ENCODE measurements at places on chromosomes 1 and 21.
A peak's percentile ranks its signal among the peaks of the same experiment; 100 is the strongest.

DNA sequence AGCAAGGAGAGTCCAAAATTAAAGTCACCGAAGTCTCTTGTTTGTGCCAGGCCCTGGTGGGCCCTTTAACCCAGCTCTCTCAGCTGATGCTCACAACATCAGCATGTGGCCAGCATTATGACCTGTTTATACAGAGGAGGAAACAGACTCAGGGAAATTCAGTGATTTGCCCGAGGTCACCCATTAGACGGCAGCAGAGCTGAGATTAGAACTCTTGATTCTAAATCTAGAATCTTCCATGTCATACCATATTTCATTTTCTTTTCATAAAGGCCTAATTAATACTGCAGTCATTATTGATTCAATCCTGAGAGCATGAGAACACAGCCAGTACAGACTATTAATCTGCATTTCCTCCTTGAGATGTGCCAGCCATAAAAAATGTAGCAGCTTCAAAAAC, 63.7 kb downstream of the KCNN3 start:
- DNase-seq = no peak

- no peak for DNase-seq
Observed at GRCh38 chr1:30151119-30151518, 572.3 kb downstream of the MATN1 start.

GRCh38 chr1:85200463-85201339, at the start of gene SYDE2:
SYDE2 (minus strand) TSS chr1:85201016; CDS start chr1:85200996, 20 bp downstream.
- peak; percentile 91 for DNase-seq

DNA sequence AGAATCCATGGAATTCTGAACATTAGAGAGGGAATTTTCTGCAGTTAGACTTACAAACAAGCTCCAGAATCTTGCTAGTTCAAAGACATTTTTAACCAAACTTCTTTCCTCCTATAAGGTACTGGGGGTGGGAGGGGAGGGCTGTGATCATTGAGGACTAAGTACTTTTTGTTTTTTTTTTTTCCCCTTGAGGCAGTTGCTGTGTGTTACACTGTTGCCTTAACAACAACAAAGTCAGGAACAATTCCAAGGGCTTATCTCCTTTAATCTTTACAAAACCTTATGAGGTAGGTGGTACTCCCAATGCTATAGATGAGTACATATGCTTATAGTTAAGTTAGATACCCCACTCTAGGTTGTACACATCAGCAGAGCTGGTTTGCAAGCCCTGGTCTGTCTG, 62.9 kb downstream of the PPP1R12B start:
- DNase-seq = no peak

GRCh38 chr1:217985641-217986040, 299.5 kb upstream of the RRP15 start:
- no peak for DNase-seq

DNA sequence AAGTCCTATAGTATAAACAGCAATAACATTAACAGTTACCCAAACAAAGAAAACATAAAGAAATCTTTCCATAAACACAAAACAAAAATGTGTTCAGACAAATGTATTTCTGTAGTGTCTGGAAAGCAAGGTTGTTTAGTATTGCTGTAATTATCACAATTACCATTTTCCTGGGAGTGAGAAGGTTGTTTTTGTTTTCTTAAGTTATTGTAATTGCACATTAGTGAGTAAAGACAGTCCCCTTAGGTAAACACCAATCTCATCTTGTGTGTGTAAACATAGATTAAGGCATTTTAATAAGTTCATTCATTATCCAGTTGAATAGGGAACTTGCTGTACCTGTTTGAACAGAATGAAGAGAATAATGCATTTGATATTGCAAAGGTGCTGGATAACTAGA, 356.9 kb upstream of the ADGRL4 start:
- no peak for DNase-seq

DNA sequence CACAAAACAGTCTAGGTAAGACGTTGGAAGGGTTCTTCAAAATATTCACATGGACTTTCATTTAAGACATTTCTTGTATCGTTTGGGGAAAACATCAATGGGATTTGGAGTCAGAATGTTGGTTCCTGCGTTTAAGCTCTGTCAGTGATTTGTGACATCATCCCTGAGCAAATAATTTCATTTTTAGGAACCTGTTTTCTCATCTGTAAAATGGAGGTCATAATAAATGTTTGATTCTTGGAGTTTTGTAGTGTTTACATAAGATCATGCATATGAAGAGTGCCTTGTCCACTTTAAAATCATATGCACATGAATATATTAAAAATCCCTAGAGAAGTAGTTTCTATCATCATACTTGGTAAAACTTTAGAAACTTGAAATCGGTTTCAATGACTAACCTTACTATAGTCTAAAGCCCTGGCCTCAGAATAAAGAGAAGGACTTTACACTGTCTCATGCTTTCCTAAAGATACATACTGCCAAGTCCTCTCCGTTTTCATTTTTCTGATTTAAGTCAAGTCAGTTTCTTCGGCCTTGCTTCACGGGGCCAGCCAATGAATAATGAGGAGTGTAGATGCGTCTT, 178.4 kb downstream of the ADSS2 start:
- DNase-seq = no peak

- no peak for DNase-seq
Observed at GRCh38 chr1:62809788-62810187, 25.9 kb downstream of the ATG4C start.

- DNase-seq = no peak
Observed at GRCh38 chr1:206048582-206048981, 4.4 kb upstream of the RHEX start.

GRCh38 chr1:111359376-111359775, 68.2 kb downstream of the OVGP1 start:
- no peak for DNase-seq

GRCh38 chr1:67314696-67315095, 7.0 kb downstream of the IL12RB2 start:
- no peak for DNase-seq

- DNase-seq = no peak
Observed at GRCh38 chr1:29299446-29299845, 63.1 kb downstream of the PTPRU start.

- no peak for DNase-seq
Observed at GRCh38 chr1:221839321-221839720, 97.4 kb upstream of the DUSP10 start.

- DNase-seq = no peak
Observed at GRCh38 chr1:192941722-192942411, 117.3 kb downstream of the UCHL5 start.

DNA sequence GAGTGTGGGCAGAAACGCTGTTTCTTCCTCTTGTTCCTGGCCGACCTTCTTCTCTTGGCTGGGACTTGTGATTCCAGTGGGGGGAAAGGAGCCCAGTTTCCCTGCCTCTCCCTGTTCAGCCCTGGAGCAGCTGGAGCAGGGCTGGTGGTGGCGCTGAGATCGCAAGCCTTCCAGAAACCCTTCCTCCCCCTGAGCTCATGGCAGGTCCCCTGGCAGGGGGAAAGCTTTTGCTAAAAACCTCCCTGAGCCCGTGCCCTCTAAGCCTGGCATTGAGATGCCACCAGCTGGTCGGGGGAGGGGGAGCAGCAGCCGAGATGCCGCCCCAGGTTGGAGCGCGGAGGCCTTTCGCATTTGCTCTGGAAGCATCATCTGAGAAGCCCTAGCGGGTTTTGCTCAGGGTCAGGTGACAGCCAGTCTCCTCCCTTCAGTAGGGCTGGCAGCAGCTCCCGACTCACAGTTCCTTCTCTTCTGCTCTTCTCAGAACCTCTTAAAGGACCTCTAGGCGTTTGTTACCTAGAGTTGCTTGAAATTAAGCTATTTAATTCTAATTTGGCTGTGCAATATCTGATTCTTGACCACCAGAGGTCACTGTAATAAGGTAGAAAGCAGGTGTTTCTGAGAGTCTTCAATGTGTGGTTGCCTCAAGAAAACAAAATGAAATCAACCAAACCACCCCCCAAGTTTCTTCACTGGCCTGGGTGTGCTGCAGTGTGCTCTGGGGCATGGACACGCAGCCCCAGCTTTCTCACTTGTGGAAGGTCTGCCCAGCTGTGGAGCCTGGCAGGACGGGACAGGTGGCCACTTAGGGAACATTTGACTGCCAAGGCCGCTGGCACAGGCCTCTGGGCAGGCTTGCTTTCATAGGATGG, 257.3 kb downstream of the CAMTA1 start:
- no peak for DNase-seq

DNA sequence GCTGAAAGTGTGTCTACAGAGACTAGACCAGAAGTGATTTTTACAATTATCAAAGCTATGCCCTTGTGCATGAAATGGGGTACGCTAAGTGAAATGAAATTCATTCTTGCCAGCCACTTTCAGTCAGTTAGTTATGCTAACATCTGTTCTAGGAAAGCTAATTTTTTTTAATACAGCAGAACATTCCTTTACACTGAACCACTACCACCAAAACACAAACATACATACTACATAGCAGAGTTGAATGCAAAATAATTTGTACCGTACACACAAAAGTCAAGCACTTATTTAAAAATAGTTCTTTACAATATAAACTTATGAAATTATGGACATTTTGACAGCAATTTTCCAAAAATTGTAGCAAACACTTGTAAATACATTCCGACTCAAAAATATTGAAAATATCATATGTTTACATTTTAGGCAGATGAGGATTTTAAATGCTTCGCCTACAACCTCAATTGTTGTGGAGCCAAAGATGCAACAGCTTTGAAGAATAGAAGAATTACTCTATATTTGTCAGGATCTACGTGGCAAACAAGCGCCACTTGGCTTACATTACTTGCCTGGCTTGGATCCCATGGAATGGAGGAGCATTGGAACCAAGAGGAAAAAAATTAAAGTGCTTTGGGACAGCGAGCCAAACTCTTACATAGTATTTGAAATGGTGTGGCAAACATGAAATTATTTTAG, 30.6 kb downstream of the WLS start:
- DNase-seq = no peak

DNA sequence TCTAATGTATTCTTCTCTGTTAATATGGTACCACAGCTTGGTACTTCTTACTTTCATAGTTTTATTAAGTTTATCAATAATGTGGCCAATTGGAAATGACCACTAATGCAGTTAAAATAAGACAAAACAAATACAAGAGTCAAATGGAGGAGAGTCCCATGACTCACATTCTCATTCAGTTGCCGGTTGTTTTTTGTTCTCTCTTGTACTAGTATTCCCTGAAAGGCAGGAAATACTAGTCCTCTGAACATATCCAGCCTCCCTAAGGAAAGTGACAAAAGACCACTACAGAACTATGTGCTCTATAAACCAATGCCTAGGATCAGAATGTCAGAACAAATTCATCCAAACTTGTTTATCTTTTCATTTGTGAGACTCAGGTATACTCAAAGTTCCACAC, 165.2 kb upstream of the SAMSN1 start:
- no peak for DNase-seq

DNA sequence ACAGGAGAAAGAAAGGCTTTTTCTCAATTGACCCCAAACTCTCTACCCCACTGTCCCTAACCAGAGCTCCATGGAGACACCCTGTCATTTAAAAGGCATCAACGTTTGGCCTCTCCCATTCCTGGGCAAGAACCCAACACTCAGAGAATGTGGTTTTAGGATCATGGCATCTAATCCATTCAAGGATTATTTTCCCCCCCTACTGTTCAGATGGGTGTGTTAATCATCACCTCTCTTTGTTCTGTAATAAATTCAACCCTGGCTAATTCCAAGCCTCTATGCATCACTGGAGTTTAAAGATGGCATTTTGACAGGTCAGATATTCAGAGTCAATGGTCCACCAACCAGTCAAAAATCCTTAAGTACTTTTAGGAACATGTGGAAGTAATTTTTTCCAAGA, 42.7 kb downstream of the TBX15 start:
- no peak for DNase-seq

GRCh38 chr1:222706815-222707214, 5.5 kb downstream of the AIDA start:
- no peak for DNase-seq

DNA sequence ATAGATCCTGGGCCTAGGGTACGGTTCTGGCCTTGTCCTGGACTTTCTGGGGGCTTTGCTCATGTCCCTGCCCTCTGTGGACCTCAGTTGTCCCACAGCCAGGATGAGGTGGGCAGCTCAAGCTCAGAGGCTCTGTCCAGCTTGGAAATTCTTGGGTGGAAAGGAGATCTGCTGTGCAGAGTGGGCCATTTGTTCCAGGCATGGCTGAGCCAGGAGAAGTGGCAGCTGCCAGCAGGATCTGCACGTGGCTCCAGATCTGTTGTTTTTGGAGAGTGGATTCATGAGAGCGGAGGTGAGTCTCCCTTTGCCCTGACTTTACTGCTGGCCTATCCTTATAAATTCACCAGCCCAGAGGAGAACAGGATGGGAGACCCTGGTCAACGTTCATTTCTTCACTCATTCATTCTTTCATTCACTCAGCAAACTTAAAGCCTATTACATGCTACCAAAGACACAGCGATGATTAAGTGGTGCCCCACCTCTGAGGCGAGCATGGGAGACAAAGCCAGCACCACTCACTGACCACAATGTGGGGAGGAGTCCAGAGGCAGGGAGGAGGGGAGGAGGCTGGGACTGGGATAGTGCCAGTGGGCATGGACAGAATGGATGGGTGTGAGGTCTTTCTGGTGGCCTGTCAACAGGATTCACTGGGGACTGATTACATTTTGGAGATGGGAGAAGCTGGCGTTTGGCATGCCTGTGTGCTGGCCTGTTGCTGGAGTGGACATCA, 205.1 kb downstream of the TRABD2B start:
- DNase-seq = no peak

All from naive thymus-derived CD4-positive, alpha-beta T cell (primary cell).